ENCODE measurements at places on chromosomes 2 and 18. TPM values are rescaled to one million over a fixed set of nuclear protein-coding genes. Genes with fewer than 3 reads are reported as not detected.

Gene C2orf69
- 13.8 TPM for total RNA-seq

Gene GAL3ST2
- not detected for total RNA-seq

Gene DLGAP1
- total RNA-seq = 0.96 TPM

Gene CAPN14
- total RNA-seq = 0.33 TPM

Gene CNTNAP5
- total RNA-seq = 0.66 TPM

Gene TMEM182
- total RNA-seq = 5.3 TPM

Gene SMC6
- 17.0 TPM for total RNA-seq

Gene ITGA4
- total RNA-seq = 6.7 TPM

Gene MRPL30
- total RNA-seq = 30.4 TPM

Gene WNT10A
- total RNA-seq = 2.9 TPM

Gene BBS5
- 7.9 TPM for total RNA-seq

Gene KANSL3
- total RNA-seq = 64.1 TPM

Gene CD8B2
- 0.29 TPM for total RNA-seq

Gene LRP2
- under 0.01 TPM for total RNA-seq

Gene SNRNP200
- total RNA-seq = 99.4 TPM

Gene SERPINB10
- total RNA-seq = 0.15 TPM

Gene ICOS
- 0.33 TPM for total RNA-seq

Gene B3GNT7
- 1.3 TPM for total RNA-seq

Gene SCN2A
- 2.0 TPM for total RNA-seq

Gene SULT1C2
- 1.9 TPM for total RNA-seq

Gene GRB14
- total RNA-seq = 4.6 TPM

Gene IFT172
- total RNA-seq = 28.2 TPM

Gene TTN
- total RNA-seq = 3.5 TPM

Gene REEP1
- 3.8 TPM for total RNA-seq

Gene CRYGC
- total RNA-seq = not detected

Gene LONRF2
- total RNA-seq = 19.9 TPM

Gene TWIST2
- 38.2 TPM for total RNA-seq

Gene LPIN1
- 78.6 TPM for total RNA-seq

Gene C2orf92
- 11.2 TPM for total RNA-seq

Gene FAM136A
- total RNA-seq = 28.2 TPM

Gene IL1F10
- total RNA-seq = not detected

Gene VSNL1
- total RNA-seq = 0.80 TPM

Gene TMEM178A
- total RNA-seq = 9.4 TPM

Gene LAPTM4A
- total RNA-seq = 264 TPM

Gene FN1
- total RNA-seq = 295 TPM
